Nephron progenitor cell (in vitro differentiated cells): ENCODE measurements at places on chromosomes 12 and 14.
A peak's percentile ranks its signal among the peaks of the same experiment; 100 is the strongest.

DNA sequence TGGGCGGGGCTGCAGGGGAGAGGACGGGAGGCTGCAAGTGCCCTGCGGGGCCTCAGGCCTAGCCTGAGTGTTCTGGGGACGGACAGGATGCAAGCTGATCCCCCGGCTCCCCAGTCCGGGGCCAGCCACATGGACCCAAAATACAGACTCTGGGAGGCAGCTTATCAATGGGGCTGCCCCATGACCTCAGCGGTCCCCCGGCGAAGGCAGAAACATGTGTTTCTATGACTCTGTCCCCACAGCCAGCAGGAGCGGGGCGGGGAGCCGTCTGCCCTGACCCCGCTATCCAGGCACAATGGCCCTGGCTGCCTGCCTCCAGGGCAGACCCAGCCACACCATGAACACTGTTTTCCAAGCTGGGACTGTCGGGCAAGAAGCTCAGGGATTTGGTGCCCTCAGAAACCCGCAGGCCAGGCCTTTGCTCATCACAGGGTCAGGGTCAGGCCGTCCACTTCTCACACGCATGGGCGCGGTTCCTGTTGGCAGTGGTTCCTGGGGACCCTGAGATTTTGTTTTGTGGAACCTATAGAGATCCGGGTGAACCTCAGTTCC is 75.0 kb downstream of the RFLNA start:
- no peak for DNase-seq

DNA sequence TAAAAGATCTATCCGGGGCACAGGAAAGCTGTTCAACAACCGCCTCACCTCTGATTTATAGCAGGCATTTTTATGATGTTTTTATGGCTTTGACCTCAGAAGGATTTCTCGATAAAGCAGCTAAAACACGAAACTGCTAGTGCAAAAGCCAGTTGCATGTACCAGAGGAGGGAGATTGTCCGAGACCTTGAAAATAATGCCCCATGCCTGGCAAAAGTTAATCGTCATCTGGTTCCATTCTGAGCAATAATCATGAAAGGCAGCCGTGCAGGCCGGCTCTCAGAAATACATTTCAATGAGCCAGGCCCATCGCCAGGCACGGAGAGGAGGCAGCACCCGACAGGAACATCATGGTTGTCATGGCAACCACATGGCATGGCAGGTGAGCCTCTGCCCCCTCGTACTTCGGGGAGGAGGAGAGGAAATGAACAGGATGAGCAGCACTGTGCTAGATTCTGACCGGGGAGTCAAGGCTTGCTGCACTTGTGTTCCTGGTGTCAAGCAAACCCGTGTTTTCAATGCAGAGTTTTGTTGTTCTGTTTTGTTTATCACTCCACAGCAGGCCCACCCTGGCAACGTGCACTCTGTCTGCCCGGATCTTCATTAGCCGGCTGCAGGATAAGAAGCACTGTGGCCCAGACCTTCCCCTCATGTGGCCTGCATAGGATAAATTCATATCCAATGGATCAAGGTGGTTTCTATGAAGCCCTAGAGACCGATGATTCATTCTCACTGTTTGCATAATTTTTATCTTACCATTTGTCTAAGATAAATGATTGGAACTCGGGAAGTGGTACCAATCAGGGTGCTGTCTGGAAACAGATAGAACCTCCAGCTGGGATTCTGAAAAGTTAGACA is 160.2 kb downstream of the RIMBP2 start:
- DNase-seq, result no peak

GRCh38 chr14:63174760-63175191 is 29.5 kb upstream of the RHOJ start:
- DNase-seq, result peak; percentile 20

GRCh38 chr12:93580682-93581081 is 8.2 kb downstream of the SOCS2 start:
- no peak for DNase-seq

DNA sequence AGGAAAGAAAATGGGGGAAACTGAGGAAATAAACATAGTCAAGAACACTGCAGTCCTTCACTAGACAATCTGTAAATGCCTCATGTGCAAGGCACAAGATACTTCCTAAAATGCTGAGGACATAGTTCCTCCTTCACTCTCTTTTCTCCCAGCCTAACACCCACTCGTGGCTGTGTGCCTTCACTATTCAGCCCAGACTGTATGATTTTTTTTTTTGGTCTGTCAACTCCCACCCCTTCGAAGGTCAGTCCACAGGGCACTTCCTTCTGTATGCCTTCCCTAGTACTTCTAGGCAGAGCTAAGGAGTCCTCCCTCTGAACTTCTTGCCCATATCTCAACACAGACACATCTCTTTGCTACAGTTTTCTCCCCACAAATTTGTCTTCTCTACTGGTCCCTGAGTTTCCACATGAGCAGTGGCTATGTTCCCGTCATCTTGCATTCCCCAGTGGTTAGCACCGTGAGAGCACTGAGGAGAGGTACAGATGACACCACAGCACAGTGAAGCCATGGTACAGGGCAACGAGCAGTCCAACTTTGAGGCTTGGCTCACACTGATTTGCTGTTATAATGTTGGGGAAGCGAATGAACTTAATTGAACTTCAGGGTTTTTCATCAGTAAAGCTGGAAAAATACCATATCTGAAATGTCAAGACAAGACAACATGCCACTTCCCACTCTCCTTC is 24.1 kb upstream of the SYCP3 start:
- no peak for DNase-seq

GRCh38 chr12:113676117-113676516 is 204.4 kb upstream of the LHX5 start:
- no peak for DNase-seq

GRCh38 chr12:13436696-13437391 is 240.3 kb downstream of the EMP1 start:
- no peak for DNase-seq

DNA sequence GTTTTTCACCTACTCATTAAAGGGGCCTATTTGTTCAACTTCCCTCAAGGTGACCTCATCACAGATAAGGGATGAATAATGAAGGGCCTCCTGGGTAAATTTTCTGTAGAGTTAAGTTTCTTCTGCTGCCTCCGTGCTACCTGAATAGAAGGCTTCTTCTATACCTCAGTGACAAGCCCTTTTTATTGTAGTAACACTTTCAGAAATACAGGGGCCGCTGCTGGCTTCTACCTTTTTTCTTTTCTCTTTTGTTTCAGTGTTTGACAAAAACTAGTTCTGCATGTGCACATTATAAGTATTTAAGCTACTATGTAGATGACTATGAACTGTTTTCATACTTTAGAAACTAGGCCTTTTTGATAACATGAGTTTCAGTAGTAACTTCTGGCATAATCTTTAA is 207.0 kb downstream of the NAV3 start:
- DNase-seq, result no peak

DNA sequence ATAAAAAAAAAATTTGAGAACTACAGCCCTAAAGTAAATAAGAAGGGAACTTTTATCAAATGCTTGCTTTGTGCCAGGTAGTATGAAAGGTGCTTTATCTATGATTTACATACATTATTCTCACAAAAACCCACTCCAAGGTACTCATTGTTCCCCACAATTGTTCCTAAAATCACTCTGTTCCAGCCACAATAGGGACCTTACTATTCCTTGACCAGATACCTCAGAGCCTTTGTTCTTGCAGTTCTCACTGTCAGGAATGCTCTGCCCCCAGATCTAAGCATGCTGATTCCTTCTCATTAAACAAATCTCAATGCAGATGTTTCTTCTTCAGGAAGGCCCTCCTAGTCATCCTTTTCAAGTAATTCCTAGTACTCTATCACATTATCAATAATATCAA is 60.2 kb downstream of the PPP1R12A start:
- DNase-seq, result no peak

DNA sequence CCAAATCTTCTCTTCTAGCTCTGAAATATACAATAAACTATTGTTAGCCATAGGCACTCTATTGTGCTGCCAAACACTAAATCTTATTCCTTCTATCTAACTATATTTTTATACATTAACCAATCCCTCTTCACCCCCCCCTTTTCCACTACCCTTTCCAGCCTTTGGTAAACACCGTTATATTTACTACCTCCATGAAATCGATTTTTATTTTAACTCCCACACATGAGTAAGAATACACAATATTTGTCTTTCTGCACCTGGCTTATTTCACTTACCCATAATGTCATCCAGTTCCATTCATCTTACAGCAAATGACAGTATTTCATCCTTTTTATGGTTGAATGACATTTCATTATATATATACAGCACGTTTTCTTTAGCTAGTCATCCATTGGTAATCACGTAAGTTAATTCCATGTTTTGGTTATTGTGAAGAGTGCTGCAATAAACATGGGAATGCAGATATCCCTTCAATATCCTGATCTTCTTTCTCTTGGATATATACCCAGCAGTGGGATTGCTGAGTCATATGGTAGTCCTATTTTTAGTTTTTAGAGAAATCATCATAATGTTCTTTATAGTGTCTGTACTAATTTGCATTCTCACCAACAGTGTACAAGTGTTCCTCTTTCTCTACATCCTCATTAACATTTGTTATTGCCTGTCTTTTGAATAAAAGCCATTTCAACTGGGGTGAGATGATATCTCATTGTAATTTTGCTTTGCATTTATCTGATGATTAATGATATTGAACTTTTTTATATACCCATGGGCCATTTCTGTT is 34.2 kb upstream of the PLBD1 start:
- DNase-seq, result no peak

DNA sequence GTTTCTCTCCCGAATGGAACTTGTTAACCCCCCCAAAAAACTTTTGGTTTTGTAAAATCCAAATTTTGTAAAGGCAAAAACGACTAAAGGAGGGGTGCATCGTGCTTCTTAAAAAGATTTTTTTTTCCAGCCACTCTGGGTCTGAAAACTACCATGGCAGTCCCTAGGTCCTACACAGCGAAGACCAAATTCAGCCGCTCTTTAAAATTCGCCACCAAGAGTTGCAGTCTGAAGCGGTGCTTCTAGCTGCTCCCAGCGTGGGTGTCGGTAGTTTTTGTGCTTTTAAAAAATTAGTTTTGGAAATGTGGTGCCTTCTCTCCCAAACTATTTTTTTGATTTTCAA is 873 bp upstream of the GSC start:
- no peak for DNase-seq

- no peak for DNase-seq
These were observed 656.7 kb downstream of the MED13L start for GRCh38 chr12:115620816-115621215.

DNA sequence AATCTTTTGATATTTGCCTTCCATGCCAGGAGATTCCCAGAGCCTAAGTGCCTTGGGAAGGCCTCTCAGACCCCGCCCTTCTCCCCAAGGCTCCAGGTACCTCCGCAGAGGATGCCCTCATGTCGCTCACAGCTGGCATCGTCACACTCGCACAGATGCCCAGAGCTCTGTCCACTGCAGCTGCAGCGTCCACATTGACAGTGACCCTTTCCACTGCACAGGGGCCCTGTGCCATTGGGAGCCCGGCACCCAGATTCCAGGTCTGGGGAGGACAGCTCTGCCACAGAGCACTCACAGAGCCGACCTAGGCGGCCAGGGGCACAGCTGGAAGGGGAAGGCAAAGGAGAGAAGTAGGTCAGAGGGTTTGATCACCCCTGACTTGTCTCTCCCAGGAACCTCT is 12.3 kb upstream of the CSAD start:
- DNase-seq, result no peak

GRCh38 chr14:70018230-70018629 is 139.0 kb downstream of the SMOC1 start:
- no peak for DNase-seq
